Fibroblast of skin of left quadriceps (primary cell): ENCODE measurements at places on chromosomes 7 and 10.

GRCh38 chr10:63628526-63629362 lies 107.5 kb downstream of the REEP3 start:
- no peak for DNase-seq

DNA sequence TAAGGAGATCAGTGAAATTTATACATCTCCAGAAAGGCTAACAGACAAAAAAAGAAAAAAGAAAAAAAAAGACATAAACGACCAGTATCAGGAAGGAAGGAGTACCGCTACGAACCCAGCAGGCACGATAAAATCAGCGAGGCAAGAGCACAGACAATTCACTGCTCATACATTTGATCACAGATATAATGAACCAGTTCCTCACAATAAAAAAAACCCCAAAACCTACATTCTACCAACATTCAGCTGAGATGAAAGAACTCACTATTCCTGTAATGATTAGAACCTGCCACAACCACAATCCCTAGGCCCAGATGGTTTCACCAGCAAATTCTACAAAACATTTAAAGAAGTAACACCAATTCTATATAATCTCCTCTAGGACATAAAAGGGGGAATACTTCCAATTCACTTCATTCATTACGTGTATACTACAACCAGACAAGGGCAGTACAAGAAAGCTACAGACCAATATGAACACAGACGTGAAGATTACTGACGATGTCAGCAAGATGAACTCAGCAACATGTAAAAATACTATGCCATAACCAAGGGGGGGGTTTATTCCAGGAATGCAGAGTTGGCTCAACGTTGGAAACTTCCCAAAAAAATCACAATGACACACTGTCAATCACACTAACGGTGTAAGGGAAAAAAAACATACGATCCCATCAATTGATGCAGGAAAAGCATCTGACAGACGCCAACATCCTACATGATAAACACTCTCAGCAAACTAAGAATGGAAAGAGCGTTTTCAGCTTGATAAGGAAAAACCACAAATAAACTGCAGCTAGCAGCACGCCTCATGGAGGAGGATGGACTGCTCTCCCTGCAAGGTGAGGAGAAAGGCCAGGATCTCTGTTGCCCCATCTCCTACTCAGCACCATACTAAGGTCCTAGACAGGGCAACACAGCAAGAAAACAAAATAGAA lies 256.2 kb downstream of the ELFN1 start:
- DNase-seq: no peak

DNA sequence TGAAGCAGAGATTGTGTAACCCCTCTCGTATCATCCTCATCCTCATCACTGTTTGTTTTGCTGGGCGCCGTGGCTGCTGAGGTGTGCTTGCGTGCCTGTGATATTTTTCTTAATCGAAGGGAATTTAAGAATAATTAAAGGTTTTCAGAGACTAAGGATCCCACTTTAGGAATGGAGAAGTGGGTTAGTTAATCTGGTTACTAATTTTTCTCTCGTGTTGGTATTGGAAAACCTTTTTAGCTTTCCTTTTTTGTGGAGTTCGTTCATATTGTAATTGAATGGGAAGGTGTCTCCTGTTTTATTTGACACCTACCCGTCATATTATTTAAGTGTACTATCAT lies 1.3 kb downstream of the UBN2 start:
- no peak for DNase-seq

GRCh38 chr10:72727130-72727529 lies 35.2 kb downstream of the MCU start:
- peak; percentile 43 for DNase-seq

- no peak for DNase-seq
These were observed 51.9 kb downstream of the CCNY start for GRCh38 chr10:35388197-35388596.

DNA sequence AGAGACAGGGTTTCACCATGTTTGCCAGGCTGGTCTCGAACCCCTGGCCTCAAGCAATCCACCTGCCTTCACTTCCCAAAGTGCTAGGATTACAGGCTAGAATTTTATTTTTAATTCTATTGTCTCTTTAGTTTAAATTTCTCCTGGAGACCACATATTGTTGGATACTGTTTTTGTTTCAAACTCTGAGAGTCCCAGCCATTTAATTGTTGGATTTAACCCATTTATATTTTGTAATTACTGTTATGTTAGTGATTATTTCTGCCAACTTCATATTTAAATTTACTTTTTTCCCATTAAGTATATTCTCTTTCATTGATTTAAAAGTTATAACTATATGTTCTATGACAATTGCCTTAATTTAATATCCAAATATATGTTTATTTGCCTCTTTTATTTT lies 185.6 kb downstream of the ZNF248 start:
- no peak for DNase-seq

GRCh38 chr7:40827222-40828085 lies 692.6 kb downstream of the SUGCT start:
- DNase-seq: no peak

DNA sequence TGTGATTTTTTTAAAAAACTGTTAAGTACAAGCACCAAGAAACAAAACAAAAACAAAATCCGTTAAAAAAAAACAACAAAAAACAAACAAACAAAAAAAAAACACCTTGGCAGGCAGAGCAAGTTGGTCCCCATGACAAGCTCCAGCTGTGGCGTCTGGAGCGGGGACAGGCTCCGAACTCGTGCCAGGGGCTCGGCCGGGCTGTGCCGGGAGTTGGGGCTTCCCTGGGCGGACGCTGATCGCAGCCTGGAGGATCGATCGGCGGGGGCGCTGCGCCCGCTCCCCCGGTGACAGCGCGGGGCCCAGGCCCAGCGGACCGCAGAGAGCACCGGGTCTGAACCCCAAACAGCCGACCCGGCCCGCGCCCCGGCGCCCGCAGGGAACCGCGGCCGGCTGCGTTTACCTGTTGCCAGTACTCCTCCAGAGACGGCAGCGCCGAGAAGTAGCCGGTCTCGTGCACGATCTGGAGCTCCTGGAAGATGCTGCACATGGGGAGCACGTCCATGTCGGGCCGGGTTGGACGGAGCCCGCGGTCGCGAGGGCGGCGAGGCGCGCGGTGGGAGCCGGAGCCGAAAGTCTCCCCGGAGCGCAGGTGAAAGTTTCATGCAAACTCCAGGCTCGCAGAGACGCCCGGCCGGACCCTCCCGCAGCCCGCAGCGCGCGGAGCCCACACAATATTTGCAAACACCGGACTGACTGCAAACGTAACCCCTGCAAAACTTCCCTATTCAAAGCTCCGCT lies at the start of gene KLF6:
TSS of gene KLF6 (minus strand) at position 700 of the 741 bp plus-strand sequence. CDS start at position 505, 195 bp downstream.
- DNase-seq: no peak

DNA sequence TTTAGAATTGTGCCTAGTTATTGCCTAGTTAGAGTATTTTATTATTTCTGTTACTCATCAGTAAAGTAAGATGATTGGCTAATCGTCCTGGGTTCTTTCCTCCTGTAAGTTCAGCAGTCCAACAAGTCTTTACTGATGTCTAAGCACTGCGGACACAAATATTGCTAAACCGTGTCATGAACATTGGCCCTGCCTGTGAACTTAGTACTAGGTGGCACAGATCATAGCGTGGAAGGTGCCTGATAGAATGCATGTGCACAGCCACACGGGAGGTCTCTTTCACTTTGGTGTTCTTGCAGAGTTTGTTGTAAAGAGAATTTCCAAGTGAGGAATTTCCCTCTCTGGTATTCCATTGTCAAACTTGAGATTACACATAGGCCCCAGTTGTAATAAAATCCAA lies 38.0 kb downstream of the RBM33 start:
- no peak for DNase-seq

GRCh38 chr7:33334349-33334748 lies 205.0 kb downstream of the BBS9 start:
- DNase-seq: peak; percentile 2

- DNase-seq: peak; percentile 18
These were observed 34.7 kb downstream of the ACADSB start for GRCh38 chr10:123043409-123043925.
